Cardiac fibroblast (primary cell): ENCODE measurements at places on chromosomes 2 and 18.

DNA sequence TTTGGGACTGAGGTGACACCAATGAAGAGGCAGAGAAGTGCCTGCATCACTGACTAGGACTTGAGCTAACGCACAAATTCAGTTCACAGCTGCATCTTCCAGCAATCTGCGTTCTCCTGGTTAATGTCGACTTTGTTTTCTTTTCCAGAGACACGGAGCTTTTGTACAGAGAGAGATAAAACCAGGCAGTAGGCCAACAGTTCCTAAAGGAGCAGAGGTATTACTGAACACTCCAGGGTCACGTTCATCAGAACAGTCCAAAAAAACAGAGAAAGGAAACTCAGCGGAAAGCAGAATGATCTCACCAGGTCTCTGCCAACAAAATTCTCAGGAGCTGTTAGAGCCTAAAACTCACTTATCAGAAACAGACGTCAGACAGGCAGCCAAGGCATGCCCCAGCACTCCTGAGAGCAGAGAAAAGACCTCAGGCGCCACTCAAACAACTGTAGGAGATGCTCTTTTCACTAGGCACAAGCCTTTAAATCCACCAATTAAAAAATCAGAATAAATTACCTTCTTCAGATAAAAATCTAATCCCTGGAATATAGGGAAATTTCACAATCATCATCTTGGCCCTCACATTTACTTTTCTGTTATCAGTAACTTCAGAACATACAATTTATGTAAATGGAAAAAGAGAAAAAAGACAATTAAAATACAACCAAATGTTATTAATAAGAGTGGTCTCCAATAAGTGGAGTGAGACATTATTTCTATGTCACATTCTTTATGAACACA, 95.9 kb upstream of the SPTBN1 start:
- DNase-seq, result peak; percentile 98

- no peak for DNase-seq
Measured at GRCh38 chr2:195490319-195490718, 166.7 kb upstream of the SLC39A10 start.

DNA sequence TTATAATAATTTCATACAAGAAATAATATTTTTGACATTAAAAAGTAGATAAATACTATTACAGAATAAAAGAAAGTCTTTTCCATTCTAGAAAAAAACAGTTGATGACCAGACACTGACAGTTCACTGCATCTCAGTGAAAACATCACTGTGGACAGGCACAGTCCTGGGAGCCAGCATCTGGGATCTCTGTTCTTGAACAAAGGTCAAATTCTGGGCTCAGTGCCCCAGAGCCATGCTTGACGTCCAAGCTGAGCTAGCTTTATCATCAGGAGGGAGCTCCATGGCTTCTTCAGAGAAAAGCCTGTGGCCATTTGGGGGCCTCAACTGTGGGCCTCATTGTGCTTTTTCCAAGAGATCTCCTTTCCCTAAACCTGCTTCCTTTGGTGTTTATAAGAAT, 86.1 kb upstream of the SRD5A2 start:
- no peak for DNase-seq

GRCh38 chr2:25380586-25381375, 39.1 kb upstream of the DNMT3A start:
- DNase-seq, result no peak

DNA sequence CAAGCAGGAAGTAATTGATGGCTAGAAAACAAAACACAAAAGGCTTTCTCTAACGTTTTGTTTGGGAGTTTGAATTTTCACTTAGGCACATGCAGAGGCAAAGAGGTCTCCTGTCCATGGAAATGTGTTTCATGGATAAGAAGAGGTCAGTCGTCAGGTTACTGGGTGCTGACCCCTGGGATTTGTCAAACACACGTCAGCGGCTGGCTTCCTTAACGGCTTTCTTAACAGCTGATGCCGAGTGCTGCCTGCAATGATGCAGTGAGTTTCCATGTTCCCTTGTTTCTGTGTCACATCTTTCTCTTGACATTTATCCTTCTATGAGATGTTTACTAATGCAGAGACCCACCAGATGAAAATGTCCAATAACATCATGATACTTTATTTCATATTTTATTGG, 31.7 kb downstream of the GPR39 start:
- peak; percentile 7 for DNase-seq

DNA sequence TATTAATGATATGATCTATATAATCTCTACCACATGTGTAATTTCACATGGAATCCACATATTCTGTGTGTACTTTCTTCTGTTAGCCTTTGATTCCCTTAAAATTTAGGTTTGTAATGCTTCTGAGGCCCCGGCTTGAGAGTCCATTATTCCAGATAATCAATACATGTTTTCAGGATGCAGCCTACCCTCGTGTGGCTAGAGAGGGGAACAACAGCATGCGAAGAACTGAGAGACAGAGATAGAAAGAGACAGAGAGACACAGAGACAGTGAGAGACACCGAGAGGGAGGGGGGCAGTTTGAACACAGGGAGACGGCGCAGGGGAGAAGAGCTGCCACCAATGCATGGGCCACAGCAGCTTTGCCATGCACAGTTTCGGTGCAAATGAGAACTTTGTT, 185.4 kb downstream of the SNTG2 start:
- peak; percentile 20 for DNase-seq

DNA sequence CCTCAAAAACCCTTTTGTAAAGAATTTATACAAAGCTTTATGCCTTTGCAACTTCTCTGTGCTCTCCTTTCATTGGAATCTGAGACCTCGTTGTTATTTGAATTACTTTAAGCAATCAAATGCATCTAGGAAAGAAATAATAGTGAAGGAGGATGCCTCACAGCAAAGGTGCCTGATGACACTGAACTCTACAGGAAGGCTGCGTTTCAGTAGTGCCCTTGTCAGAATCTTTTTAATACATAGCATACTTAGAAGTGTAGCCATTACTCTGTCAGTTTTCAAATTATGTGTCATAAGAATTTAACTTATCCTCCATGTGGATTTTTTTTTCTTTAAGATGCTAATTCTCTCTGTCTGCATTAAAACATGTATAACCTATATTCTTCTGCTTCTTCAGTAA, 9.6 kb upstream of the LYPD6B start:
- no peak for DNase-seq

- DNase-seq, result no peak
Measured at GRCh38 chr2:9356261-9356660, 67.1 kb downstream of the ITGB1BP1 start.

GRCh38 chr2:25972049-25972823, 10.1 kb downstream of the KIF3C start:
- peak; percentile 65 for DNase-seq

DNA sequence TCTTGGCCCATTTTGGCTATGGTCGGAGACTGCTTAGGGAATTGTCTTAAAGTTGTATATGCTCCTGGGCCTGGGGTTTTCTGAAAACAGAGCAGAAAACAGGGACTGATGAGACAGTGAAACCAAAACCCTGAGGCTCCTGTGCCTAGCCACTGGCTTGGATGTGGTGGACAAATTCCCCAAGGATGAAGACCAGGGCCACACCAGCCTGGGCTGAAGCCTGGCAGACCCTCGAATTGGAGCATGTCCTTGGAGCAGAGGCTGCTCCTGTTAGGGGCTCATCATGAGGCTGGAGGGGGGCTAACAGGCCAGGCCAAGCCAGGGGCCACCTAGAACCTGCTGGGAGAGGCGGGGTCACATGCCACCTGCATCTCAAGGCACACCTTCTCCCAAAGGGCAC, 68.1 kb downstream of the STPG4 start:
- DNase-seq, result no peak

DNA sequence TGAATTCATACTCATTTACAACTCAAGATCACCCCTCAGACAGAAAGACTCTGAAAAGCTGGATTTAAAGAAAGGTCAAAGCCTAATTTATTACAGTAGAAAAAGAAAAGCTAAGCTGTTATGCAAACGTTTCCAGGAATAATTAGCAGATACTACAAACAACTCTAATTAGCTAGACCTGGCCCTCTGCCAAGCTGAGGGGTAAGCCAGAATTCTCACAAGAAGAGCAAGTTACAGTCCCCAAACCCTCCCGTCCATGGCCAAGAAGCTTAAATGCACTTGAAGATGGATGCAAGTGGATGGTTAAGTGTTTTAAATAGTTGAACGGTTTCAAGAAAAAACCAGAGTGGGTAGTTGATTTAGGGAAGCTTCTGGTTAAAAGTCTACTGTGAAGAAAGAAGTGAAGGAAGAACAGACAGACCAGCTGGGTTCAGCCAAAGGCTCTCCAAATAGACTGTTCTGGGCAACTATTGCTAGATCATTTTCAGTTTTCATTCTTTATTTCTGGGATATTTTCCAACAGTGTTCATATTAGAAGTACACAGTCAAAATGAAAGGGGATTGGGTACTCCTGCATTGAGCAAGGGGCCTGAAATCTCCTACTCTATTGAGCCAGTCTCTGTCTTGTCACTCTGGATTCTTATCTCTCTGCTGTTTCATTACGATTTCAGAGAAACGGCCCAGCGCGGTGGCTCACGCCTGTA, 4.8 kb downstream of the LMAN2L start:
- DNase-seq, result peak; percentile 43

- DNase-seq, result no peak
Measured at GRCh38 chr18:46732201-46732600, 24.7 kb downstream of the ST8SIA5 start.

DNA sequence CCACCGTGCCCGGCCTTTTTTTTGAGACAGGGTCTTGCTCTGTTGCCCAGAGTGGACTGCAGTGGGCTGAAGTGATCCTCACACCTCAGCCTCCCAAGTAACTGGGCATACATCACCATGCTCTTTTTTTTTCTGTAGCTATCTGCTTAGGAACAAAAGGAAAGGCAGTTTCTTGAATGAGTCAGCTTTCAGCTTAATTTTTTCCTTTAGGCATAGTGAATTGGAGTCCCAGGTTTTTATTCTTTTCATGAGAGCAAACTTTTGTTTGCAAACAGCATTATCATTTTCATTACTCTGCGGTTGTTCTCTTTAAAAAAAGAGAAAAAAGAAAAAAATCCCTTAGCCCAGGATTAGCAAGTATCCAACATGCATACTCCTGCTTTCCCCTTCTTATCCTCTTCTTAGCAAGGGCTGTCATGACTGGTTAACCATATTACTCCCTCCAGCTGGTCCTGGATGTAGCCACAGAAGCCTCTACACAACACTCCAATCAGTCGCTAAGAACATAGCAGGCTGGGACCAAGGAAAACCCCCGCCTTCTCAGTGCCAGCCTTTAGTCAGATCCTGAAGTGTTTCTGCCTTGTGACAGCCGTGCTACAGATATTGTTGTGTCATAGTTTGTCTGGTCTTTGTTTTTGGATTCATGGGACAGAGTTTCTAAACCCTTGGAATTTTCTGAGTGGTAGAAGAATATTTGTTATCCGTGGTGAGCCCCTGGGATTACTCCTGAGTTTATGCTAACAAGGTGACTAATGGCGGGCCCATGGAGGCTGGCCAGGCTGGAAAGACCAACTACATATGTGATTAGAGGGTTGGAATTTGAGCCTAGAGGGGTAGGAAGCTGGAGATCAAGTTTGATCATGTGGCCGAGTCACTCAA, 23.3 kb upstream of the ST3GAL5 start:
- DNase-seq, result peak; percentile 87

GRCh38 chr2:161113693-161114575, 46.3 kb upstream of the TANK start:
- DNase-seq, result no peak

- no peak for DNase-seq
Measured at GRCh38 chr18:48500517-48500916, 38.3 kb upstream of the CTIF start.

- DNase-seq, result no peak
Measured at GRCh38 chr2:238336151-238336550, 15.8 kb downstream of the TRAF3IP1 start.

DNA sequence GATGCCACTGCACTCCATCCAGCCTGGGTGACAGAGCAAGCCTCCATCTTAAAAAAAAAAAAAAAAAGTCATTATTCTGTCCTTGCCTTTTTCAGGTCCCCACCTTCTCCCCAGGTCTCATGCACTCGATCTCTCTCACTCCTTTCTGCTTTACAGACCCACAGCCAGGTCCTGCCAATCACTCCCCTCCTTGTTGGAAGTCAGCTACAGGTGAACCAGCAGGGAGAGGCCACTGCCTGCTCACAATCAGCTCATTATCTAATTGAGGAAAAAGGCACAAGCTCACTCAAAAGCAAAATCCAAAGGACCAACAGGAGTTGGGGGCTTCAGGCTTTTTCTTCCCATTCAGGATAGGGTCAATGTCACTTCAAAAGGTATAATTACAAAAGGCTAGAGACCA, 2.0 kb downstream of the WDFY1 start:
- DNase-seq, result no peak

- peak; percentile 11 for DNase-seq
Measured at GRCh38 chr2:208407667-208408066, 1.1 kb downstream of the PTH2R start.

DNA sequence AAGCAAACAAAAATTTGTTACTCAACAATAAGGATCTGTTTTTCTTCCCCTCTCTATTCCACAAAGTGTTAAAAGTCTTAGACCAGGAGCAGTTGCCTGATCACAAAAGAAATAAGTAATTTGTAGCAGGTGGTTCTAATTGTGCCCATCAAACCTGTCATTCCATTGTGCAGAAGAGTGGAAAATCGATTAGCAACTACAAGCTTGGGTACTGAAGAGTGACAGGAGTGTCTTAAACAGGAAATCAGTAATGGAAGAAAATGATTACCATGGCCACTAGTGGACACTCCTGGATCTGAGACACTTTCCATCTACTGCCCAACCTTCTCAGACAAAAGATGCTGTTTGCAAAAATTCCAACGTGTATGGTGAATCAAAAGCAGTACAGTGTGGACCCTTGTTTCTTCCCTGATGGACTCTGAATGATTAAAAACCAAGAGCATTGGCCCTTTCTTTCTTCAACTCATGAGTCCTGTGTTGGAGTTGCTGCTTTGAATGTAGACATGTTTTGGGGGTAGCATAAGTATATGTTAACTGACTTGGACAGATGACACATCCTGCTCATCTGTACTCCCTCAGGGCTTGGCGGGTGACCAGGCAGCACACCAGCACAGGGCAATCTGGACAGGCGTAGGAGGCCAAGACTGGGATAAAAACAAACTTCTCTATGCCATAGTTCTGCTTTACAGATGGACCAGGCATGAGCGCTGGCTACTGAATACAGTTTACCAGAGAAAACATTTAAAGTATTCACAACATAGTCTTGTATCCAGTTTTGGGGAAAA, 51.9 kb downstream of the PLA2R1 start:
- DNase-seq, result no peak

- no peak for DNase-seq
Measured at GRCh38 chr2:147589127-147589526, 255.7 kb upstream of the ACVR2A start.

DNA sequence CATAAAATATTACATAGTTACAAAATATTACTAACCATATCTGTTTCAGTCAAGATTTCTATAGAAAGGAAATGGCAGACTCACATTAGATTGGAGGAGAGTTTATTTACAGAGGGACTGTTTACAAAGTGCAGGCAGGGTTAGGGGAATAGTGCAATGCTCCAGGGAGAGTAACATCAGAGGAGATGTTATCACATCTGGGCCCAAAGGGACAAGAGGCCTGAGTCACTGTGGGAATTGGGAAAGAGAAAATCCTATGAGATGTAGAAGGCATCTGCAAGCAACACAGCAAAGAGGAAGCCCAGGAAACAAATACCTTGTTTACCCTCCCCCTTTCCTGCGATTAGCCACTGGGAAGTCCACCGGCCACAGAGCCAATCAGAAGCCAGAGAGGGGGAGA, 227.3 kb upstream of the TANK start:
- peak; percentile 66 for DNase-seq

- no peak for DNase-seq
Measured at GRCh38 chr18:6745504-6746031, 16.1 kb downstream of the ARHGAP28 start.
